ENCODE measurements at places on chromosomes 11 and 22. TPM values are rescaled to one million over a fixed set of nuclear protein-coding genes. Genes with fewer than 3 reads are reported as not detected.

The FADD gene
- total RNA-seq, result 8.2 TPM

DNA sequence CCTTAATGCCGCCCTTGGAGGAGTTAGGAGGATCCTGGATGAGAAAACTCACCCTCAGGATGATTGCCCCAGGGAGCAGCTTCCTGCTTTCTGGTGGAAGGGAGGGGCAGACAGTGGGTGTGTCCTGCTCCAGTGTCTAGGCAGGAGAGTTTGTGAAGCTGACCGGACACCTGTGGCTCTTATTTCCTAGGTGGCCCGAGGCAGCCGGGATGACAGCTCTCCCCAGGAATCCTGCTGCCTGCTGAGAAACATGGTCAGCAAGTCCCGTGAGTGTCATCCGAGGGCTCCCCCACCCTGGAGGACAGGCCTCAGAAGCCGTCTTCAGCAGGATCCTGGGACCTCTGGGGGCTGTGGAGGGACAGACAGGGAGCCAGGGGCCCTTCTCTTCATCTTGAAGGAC lies 50.4 kb downstream of the ST3GAL4 start:
- H3K4me3 ChIP-seq, result no peak overlapping the region
- H3K36me3 ChIP-seq, result peaks cover 8% of the 10 kb centered on the region
- no peaks in the 10 kb centered on the region for H3K27me3 ChIP-seq

DNA sequence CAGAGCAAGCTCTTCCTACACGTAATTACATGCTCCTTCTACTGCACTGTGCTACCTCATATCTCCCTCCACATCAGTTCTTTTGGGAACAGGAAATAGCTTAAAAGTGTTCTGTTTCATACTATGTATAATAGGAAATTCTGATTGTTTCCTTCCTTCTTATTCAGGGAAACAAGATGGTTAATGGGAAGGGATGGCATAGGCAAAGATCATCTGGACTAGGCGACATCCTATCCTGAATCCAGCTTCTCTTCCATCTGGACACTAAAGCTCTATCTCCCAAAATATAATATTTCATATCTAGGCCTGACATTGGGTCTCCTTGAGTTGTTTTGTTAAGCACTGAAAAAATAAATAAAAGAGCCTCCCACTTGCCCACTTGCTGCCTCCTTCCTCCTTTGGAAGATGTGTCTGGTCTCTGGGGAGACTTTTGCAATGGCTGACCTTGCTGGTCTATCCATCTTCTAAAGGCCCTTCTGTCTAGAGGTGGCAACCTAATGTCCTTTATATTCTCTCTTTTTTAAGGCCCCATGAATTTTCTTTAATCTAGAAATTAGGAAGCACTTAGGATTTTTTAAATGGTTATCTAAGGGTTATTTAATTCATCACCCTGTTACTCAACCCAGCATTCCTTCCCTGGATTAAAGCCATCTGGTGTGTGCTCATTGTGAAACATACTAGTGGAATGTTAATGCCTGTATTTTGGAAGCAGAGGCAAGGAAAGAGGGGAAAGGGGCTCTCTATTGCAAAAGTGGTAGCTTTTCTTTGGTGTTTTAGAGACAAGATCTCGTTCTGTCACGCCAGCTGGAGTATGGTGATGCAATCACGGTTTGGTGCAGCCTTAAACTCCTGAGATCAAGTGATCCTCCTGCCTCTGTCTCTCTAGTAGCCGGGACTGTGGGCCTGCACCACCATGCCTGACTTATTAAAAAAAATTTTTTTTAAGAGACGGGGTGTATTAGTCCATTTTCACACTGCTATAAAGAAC lies 20.6 kb downstream of the CLMP start:
- H3K4me1 ChIP-seq, result no peaks in the 10 kb centered on the region
- DNase-seq, result no peak
- no peaks in the 10 kb centered on the region for H3K36me3 ChIP-seq
- H3K27me3 ChIP-seq, result peaks cover 24% of the 10 kb centered on the region
- no peak overlapping the region for H3K4me3 ChIP-seq

DNA sequence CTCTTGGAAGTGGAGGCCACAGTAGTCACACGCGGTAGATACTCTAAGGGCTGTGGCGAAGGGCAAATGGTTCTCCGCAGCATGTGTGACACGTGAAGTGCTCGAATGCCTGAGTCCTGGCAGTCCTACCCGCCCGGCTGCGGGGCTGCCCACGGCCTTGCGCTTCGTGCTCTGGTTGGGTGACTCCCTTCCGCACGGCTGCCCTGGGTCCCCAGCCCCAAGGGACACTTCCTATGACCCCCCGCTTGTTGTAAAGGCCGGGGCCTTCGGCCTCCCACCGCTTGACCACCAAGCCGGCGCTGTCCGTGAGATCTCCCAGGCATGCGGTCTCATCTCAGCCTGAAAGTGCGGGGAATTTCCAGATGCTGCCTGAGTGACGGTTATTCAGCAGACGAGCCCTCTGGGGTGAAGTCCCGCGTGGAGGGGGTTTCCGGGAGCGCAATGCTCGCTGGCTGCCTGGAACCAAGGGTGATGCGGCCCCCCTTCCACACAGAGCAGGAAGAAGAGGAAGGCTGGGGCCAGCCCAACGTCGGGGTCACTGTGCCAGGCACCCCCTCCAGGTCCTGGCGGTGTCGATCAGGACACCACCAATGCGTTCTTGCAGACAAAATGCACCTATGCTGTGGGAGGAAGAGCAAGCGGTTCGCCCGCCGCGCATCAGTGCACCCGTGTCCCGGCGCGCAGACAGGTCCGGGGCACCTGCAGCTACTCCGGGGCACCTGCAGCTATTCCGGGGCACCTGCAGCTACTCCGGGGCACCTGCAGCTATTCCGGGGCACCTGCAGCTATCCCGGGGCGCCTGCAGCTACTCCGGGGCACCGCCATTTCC lies 171.2 kb downstream of the OPCML start:
- no peak overlapping the region for H3K4me3 ChIP-seq
- no peaks in the 10 kb centered on the region for H3K4me1 ChIP-seq
- no peak for DNase-seq

GRCh38 chr11:27720277-27720830 lies 20.1 kb upstream of the BDNF start:
- H3K27ac ChIP-seq, result no peak overlapping the region
- peaks cover 70% of the 10 kb centered on the region for H3K27me3 ChIP-seq
- peaks cover 2% of the 10 kb centered on the region for H3K4me1 ChIP-seq
- DNase-seq, result no peak

- no peaks in the 10 kb centered on the region for H3K27me3 ChIP-seq
- no peak for DNase-seq
- H3K36me3 ChIP-seq, result peaks cover 2% of the 10 kb centered on the region
- H3K4me1 ChIP-seq, result no peaks in the 10 kb centered on the region
Measured at GRCh38 chr11:77560605-77561004, 29.1 kb upstream of the AQP11 start.

- H3K27me3 ChIP-seq, result peaks cover 34% of the 10 kb centered on the region
- H3K36me3 ChIP-seq, result no peaks in the 10 kb centered on the region
- no peak overlapping the region for H3K4me3 ChIP-seq
- no peak overlapping the region for H3K27ac ChIP-seq
- DNase-seq, result no peak
Measured at GRCh38 chr11:94513091-94513490, 830 bp downstream of the C11orf97 start.

DNA sequence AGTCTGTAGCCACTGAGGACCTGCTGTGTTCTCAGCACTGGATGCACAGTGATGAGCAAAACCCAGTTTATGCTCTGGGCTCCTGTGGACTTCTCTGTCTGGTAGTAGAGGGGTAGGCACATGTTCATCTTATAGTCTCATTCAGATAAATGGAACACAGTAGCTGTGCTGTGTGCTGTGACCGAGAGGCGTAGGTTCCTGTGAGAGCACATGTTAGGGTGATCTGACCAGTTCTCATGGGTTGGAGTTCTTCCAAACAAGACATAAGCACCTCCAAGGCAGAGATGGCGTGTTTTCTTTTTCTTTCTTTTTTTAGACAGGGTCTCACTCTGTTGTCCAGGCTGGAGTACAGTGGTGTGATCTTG lies 154.8 kb upstream of the RASSF10 start:
- H3K27me3 ChIP-seq, result peaks cover 29% of the 10 kb centered on the region
- DNase-seq, result no peak
- H3K36me3 ChIP-seq, result no peaks in the 10 kb centered on the region
- H3K4me3 ChIP-seq, result no peak overlapping the region

GRCh38 chr11:79237703-79238102 lies 203.1 kb downstream of the TENM4 start:
- no peak overlapping the region for H3K4me3 ChIP-seq
- H3K27me3 ChIP-seq, result peaks cover 20% of the 10 kb centered on the region
- no peak for DNase-seq
- no peaks in the 10 kb centered on the region for H3K4me1 ChIP-seq
- H3K27ac ChIP-seq, result no peak overlapping the region

GRCh38 chr11:119087123-119087522 lies 2.4 kb downstream of the HMBS start:
- no peak overlapping the region for H3K27ac ChIP-seq
- H3K4me1 ChIP-seq, result peaks cover 15% of the 10 kb centered on the region
- DNase-seq, result no peak
- H3K36me3 ChIP-seq, result peaks cover under 1% of the 10 kb centered on the region
- H3K27me3 ChIP-seq, result no peaks in the 10 kb centered on the region
- no peak overlapping the region for H3K4me3 ChIP-seq

The C11orf86 gene
- total RNA-seq, result not detected

The RFPL1 gene
- total RNA-seq, result not detected

The CARD16 gene
- 49.1 TPM for total RNA-seq

GRCh38 chr11:105937738-105938137 lies 84.3 kb downstream of the MSANTD4 start:
- H3K4me1 ChIP-seq, result no peaks in the 10 kb centered on the region
- H3K36me3 ChIP-seq, result no peaks in the 10 kb centered on the region
- no peak for DNase-seq
- no peak overlapping the region for H3K27ac ChIP-seq
- H3K4me3 ChIP-seq, result no peak overlapping the region

GRCh38 chr11:36622431-36623136 lies 24.5 kb upstream of the RAG2 start:
- H3K36me3 ChIP-seq, result peaks cover 9% of the 10 kb centered on the region
- no peak overlapping the region for H3K27ac ChIP-seq
- no peak for DNase-seq
- H3K4me3 ChIP-seq, result no peak overlapping the region
- peaks cover 14% of the 10 kb centered on the region for H3K4me1 ChIP-seq
- H3K27me3 ChIP-seq, result peaks cover 23% of the 10 kb centered on the region

The CCDC81 gene
- 1.6 TPM for total RNA-seq

DNA sequence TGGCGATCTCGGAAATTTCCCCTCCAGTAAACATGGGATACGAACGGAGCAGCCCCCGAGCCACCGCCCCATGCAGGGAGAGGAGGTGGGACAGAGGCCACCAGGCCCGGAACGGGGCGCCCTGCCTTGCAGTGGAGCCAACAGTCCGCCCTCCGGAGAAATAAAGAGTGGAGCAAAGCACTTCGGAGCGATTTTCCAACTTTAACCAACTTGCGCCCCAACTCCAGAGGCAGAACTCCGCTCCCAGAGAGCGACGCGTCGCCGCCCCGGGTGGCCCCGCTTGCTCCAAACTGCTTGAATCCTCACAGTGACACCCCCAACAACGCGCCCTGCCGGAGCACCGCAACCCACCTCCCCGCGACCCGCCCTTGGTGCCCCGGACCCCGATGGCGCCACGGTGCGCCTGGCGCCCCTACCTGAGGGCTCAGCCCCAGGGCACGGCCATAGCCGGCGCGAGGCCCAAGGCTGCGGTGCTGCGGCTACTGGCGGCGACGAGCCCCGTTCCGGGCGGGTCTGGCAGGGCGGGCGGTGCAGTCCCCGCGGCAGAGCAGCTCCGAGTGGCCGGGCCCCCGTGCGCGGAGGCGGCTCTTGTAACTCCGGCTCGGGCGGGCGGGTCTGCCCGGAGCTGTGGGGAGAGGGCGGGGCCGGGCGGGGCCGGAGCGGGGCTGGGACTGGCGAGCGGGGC lies at the start of gene AHNAK:
TSS of gene AHNAK (minus strand) at position 563 of the 685 bp plus-strand sequence. CDS start 10,708 bp downstream, outside the sequence.
- H3K27ac ChIP-seq, result peak within 1 kb of the TSS; percentile 100
- peaks cover 7% of the 10 kb centered on the region for H3K36me3 ChIP-seq
- peaks cover 55% of the 10 kb centered on the region for H3K4me1 ChIP-seq
- peak within 1 kb of the TSS; percentile 98 for H3K4me3 ChIP-seq

- no peak overlapping the region for H3K27ac ChIP-seq
- no peak overlapping the region for H3K4me3 ChIP-seq
- H3K27me3 ChIP-seq, result peaks cover 59% of the 10 kb centered on the region
- DNase-seq, result no peak
Measured at GRCh38 chr11:130533113-130533798, 84.8 kb downstream of the ADAMTS15 start.

- H3K27ac ChIP-seq, result peak overlapping the region; percentile 70
- DNase-seq, result no peak
- no peak overlapping the region for H3K4me3 ChIP-seq
- no peaks in the 10 kb centered on the region for H3K36me3 ChIP-seq
Measured at GRCh38 chr22:31530823-31531195, 34.5 kb downstream of the SFI1 start.

DNA sequence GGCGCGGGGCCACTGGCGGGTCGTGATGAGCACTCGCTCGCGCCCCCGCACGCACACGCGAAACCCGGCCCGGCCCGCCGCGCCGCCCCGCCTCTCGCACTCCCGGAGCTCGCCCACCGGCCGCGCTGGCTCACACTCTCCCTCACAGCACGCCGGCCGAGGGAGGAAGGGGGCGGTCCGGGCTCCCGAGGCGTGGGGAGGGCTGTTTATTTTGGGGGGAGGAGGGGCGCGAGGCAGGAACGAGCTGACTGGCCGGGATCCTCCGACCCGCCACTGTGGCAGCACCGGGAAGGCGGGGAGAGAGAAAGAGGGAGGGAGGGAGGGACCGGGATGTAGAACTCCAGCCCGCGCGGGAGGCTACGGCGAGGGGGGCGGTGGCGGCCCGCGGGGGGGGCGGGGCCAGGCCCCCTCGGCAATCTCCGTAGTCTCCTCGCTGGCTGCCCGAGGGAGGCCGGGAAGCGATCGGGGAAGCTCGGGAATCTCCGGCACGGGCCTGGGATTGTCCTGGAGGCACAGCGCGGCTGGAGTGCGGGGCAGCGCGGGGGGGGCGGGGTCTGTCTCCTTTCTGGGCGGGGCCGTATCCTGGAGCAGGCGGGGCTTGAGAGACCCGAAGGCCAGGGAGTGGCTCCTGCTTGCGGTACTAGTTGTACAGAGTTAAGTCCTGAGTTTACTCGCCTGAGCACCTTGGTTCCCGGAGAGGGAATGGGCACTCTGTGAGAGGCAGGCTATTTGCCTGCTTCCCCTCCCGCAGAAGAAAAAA lies at the start of gene RBFOX2:
TSS of gene RBFOX2 (minus strand) at position 179 of the 760 bp plus-strand sequence. CDS start 399 bp downstream, outside the sequence.
- peaks cover 2% of the 10 kb centered on the region for H3K36me3 ChIP-seq
- peak within 1 kb of the TSS; percentile 84 for H3K27ac ChIP-seq
- peak within 1 kb of the TSS; percentile 93 for H3K4me3 ChIP-seq
- DNase-seq, result peak; percentile 58
- H3K27me3 ChIP-seq, result peaks cover 19% of the 10 kb centered on the region

DNA sequence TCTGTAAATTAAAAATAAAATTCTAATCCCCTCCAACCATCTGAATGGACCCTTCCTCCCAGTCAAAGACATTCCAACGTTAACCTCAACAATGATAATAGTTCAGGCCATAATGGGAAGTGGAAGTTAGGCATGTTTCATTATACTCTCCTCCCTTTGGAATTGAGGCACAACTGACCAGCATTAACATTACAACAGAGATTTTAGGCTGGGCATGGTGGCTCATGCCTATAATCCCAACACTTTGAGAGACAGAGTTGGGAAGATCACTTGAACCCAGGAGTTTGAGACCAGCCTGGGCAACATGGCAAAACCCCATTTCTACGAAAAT lies 2.4 kb upstream of the CTSF start:
- no peak overlapping the region for H3K4me3 ChIP-seq
- no peak for DNase-seq
- H3K27ac ChIP-seq, result no peak overlapping the region
- H3K36me3 ChIP-seq, result peaks cover 2% of the 10 kb centered on the region

GRCh38 chr22:17213976-17214375 lies 5.3 kb downstream of the ADA2 start:
- peaks cover 39% of the 10 kb centered on the region for H3K4me1 ChIP-seq
- H3K4me3 ChIP-seq, result no peak overlapping the region
- no peak for DNase-seq
- no peaks in the 10 kb centered on the region for H3K27me3 ChIP-seq
